Activated T-helper 2 cell treated with anti-CD3 and anti-CD28 coated beads, Interferon-gamma antibody, Interleukin-2, Interleukin-4, amounts not matched to agents 10 μg/mL and 5 μg/mL and 100 μg/mL, durations not matched to agents 14 hours and 24 hours and 36 hours (primary cell): ENCODE measurements at places on chromosomes 5 and 9. TPM values are rescaled to one million over a fixed set of nuclear protein-coding genes. Genes with fewer than 3 reads are reported as not detected.

Gene SLC34A1
- not detected in 2 replicates for total RNA-seq

Gene LRRC70
- total RNA-seq = 0.46 and 1.1 TPM in 2 replicates

Gene PTGS1
- total RNA-seq = 0.55 and 0.71 TPM in 2 replicates

Gene CEP78
- total RNA-seq = 33.7 and 36.5 TPM in 2 replicates

Gene C5orf52
- total RNA-seq = 0.30 TPM in 1 of 2 replicates, not detected in the other

Gene RETREG1
- 21.9 and 28.0 TPM in 2 replicates for total RNA-seq

Gene SLC35D2
- total RNA-seq = 7.0 and 8.0 TPM in 2 replicates

Gene SLC23A1
- 2.1 and 4.2 TPM in 2 replicates for total RNA-seq
